Activated T-helper 9 cell treated with anti-CD3 and anti-CD28 coated beads, Interleukin-2, amount 50 U/mL, for 16 hours (primary cell): ENCODE measurements at places on chromosomes 11 and 22.

DNA sequence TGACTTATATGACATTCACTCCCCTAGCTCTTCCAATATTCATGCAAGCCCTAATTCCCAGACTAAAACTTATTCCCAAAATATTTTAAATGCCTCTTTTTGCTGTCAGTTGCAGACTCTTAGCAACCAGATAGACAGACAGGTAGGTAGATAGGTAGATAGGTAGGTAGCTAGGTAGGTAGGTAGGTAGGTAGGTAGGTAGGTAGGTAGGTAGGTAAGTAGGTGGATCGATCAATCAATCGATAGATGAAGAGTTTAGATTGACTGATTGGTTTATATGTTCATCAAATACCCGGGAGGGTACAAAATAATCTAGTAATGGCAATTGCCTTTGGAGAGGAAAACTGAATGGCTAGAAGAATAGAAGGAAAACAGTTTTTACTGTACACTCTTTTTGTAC, 86.3 kb downstream of the TTC28 start:
- DNase-seq: no peak

- DNase-seq: no peak
These were observed 464 bp upstream of the CECR2 start for GRCh38 chr22:17368554-17369438.

- no peak for DNase-seq
These were observed 178.6 kb downstream of the MIAT start for GRCh38 chr22:26835929-26836528.

- no peak for DNase-seq
These were observed 93.5 kb downstream of the MYEOV start for GRCh38 chr11:69387409-69387885.

GRCh38 chr11:65563601-65564000, 5.4 kb upstream of the LTBP3 start:
- DNase-seq: no peak
